RWPE1 (cell line): ENCODE measurements at places on chromosomes 1 and 21.
A peak's percentile ranks its signal among the peaks of the same experiment; 100 is the strongest.

GRCh38 chr1:156582388-156583017 lies 3.0 kb downstream of the TTC24 start:
- no peak for DNase-seq

DNA sequence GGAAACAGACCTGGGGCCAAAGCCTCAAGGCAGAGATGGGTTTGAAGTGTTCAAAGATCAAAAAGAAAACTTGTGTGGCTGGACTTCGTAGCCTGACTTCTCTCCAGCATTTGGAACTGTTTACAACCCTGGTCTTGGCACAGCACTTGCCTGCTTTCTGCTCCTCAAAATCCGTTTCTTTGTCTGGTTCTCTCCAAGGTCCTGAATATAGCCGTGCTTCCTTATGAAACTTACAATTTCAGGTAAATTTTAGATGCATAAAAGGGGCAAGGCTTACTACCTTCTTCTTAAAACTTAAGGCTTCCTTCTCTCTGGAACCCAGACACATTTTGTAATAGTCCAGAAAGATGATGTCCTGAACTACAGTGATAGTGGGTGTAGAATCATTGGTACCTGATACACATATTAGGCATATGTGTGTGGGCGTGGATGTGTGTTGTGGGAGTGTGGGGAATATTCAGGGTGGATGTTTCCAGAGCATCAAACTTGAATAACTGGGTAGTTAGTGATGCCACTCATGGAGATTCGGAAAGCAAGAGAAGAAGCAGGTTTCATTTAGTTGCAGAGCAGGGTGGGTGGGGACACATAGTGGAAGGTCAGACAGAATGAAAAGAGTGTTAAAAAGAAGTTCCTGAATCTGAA lies 26.4 kb upstream of the FAM78B start:
- no peak for DNase-seq

DNA sequence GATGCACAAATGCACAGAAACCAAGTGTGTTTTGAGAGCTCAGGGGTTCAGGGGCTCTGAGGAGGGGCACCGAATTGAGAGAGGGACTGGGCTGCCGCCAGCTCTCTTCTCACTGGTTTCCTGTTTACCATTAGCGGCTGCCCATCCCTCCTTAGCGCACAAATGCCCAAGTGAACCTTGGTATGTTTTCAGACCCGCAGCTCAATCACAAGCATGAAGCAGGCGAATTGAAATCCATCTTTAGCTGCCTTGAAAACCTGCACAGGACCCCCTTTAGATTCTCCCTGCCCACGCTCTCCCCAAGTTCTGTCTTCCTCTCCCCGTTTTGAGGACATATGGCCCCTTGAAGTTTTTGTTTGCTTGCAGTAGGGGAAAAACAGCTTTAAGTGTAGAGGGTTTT lies 61.1 kb upstream of the ACOT11 start:
- no peak for DNase-seq

DNA sequence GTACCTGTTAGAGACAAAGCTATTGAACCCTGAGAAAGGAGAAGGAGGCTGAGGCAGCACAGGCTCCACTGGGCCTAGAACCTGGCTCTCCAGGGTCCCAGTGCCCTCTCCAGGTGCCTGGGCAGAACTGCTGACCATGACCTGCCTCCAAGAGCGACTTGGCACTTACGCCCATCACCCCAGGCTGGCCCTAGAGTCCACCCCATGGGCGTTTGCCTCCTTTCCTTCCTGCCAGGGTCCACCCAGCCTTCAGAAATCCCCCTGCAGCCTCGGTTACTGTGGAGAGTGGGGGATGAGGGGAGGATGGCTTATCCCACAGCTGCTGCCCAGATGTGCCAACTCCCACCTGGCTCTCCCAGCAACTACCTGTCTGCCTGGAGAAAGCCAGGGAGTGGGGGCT lies 14.7 kb upstream of the C1QA start:
- DNase-seq = no peak

- DNase-seq = no peak
Observed at GRCh38 chr1:243213045-243213787, 41.9 kb downstream of the CEP170 start.

- DNase-seq = no peak
Observed at GRCh38 chr1:162006081-162006480, 17.6 kb downstream of the OLFML2B start.

DNA sequence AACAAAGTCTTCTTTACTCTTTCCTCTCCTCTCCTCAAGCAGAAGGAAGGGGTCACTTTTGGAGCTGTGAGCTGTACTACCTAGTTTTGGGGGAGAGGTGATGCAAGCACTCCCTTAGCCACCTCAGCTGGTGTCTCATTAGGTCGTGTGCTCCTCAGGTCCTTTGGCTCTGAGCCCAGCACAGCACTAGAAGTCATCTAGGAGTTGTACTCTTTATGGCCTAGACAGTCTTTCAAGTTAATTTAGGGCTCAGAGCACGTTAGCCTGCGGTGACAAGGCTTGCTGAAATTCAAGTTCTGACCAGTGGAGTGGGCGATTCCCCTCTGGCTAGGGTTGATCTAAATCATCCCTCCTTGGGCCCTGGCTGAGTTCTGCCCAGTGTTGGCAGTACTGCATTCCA lies 48.0 kb upstream of the WDR26 start:
- no peak for DNase-seq

- DNase-seq = peak; percentile 49
Observed at GRCh38 chr1:76901158-76901767, 34.0 kb downstream of the ST6GALNAC5 start.

DNA sequence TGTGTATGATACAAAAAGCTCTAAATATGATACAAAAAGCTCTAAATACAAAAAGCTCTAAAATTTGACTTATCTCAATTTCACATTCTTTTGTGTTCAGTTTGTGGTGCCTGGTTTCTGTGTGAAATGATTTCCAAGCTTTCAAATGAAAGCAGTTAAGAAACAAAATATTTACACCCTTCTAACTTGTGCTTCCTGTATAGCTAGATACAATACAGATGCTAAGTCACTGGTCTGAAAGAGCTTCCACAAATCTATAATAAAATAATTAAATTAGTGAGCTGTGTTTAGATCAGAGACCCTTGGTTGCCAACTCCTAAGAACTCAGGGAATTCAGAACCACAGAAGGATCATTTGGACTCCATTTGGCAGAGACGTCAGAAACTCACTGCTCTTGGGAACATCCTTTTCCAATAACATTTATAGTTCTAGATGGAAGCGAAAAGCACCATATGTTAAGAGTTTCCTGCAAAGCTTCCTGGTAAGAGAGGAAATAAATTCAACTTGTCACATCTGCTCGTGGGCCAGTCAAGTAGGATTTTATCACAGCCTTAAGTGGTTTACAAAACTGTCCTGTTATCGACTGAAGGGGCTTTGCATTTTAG lies 1079.1 kb downstream of the ADGRL2 start:
- no peak for DNase-seq
